Amniotic stem cell (primary cell): ENCODE measurements at places on chromosomes 11 and 22.

- DNase-seq, result no peak
Observed at GRCh38 chr22:17198170-17199002, 20.8 kb downstream of the ADA2 start.

DNA sequence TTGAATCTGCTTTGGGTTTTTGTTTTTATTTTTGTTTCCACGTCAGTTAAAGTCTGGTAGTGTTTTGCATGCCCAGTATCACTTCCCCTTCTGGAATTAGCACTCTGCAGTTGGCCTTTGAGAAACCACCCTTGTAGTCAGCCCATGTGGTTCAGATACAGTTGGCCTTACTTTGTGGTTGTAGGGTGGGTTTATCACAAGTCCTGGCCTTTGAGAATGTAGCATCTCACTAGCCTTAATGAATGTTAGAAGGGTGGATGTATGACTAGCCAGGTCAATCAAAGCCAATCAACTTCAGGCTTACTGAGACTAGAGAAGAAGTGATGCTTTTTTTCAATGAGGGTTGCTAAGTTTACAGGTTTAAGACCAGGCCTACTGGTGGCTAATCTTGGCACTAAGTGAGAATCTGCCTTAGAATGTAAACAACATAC is 19.8 kb downstream of the ARL14EP start:
- no peak for DNase-seq

GRCh38 chr22:44024288-44024921 is at the start of gene PARVB:
PARVB (plus strand) TSS chr22:44024302; CDS start chr22:44024340, 38 bp downstream.
- no peak for DNase-seq

DNA sequence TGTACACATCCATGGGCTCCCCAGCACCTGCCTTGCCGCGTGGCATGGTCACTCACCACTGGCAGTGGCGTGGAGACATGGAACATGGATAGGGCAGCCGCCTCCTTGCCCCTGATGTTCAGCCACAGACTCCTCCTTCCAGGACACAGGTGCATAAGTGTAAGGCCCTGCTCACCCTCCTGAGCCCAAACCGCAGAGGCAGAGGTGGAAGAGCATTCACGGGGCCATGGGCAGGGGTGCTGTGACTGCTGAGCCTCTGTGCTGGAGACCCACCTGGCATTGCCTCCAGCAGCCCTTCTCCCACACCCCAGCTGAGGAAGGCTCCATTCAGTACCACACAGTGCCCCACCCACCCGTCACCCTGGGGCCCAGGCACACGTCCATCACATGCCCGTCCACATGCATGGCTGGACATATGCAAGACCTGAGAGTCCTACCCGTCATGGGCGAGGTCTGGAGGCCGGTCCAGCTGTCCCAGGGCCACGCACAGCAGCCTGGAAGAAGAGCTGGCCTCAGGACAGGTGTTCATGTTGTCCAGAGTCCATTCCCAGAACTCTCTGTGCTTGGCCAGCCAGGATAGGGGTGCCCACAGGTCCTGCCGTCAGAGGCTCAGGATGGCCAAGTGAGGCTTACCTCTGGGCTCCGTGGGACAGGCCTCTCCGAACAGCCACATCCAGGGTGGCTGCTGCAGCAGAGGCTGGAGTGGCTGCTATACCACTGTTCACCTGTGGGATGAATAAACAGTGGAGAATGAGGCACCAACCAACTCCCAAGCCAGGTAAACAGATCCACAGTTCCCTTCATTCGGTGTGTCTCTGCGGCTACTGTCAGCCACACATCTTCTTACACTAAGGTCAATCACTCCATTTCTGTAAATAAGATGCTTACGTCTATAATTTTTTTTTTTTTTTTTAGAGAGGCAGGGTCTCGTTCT is 1.7 kb upstream of the TUBGCP6 start:
- no peak for DNase-seq

- no peak for DNase-seq
Observed at GRCh38 chr11:19419021-19419750, 178.4 kb upstream of the E2F8 start.

- DNase-seq, result no peak
Observed at GRCh38 chr11:67586568-67587250, 3.1 kb downstream of the GSTP1 start.

- no peak for DNase-seq
Observed at GRCh38 chr22:25021409-25021808, 68.9 kb downstream of the KIAA1671 start.

GRCh38 chr22:50507421-50507990 is at the start of gene LMF2:
LMF2 (minus strand) TSS chr22:50507702; CDS start chr22:50507675, 27 bp downstream.
- DNase-seq, result no peak

DNA sequence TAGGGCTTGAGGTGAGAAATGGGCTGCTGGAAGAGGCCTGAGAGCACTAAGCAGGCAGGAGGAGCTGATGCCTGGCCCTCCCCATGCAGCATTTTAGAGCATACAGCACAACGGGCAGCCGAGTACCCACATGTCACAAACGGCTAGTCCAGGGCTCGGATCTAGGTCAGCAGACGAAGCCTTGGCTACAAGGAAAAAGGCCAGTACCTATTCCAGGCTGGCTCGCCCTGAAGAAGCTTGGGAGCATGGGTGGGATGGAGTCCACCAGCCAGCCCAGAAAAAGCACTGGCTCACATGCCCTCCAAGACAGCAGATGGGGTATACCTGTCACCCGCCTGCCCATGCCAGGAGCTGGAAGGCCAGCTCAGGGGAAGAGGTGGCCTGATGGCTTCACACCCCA is 9.6 kb downstream of the UFD1 start:
- no peak for DNase-seq

GRCh38 chr11:45852712-45853101 is 5.4 kb downstream of the CRY2 start:
- DNase-seq, result no peak

- DNase-seq, result no peak
Observed at GRCh38 chr11:31141789-31142188, 227.8 kb downstream of the DCDC1 start.

- no peak for DNase-seq
Observed at GRCh38 chr11:71429701-71430100, 18.5 kb downstream of the DHCR7 start.

DNA sequence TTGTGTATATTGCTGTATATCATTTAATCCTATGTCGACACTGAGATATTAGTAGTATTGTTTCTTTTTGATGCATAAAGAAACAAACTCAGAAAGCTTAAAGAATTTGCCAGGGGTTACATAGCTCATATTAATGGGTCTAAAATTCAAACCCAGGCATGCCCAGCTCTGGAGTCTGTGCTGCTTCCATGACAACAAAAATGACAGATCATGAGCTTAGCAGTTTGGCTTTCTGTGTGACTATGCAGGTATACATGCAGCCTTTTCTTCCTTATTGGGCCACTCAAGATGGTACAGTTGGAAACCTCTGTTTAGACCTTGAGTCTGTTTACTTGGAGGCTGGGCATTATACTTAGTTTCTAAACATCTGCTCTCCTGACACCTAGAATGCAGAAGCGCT is 220.5 kb upstream of the TENM4 start:
- no peak for DNase-seq

DNA sequence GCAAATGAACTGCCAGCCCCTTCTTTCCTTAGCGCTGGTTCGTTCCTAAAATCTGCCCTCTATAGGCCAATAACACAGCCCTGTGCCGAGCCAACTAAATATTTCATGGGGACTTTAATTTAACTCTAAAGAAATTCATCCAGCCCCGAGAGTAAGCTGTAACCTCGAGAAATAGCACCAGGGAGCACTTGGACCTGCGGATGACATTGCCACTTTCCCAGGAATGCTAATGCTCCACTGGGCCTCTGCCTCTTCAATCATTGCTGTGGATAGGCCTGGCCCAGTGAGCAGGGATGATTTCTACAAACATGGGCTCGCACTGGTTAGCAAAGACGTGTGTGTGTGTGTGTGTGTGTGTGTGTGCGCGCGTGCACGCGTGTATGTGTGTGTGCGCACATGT is 95.3 kb upstream of the TBCEL start:
- DNase-seq, result no peak

GRCh38 chr11:112129656-112130055 is 34.2 kb downstream of the IL18 start:
- DNase-seq, result no peak

GRCh38 chr22:48424201-48424627 is 1403.5 kb downstream of the BRD1 start:
- no peak for DNase-seq

DNA sequence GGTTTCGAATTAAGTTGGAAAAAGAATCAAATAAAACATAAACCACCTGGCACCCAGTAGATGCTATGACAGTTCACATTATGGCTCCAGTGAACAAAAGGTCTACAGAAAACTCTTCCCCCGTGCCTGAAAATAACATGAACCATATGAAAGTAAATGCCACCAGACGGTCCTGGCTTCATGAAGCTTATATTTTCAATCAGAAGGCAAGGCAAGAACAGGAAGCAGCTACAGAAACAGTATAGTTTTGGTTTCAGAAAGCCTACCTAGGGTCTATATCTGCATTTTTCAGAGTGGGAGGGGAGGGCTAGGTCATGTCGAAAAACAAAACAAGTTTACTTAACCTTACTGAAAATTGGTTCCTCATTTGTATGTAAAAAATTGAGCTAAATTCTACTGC is 9.8 kb downstream of the RAB30 start:
- DNase-seq, result no peak
